ENCODE measurements at places on chromosomes 3 and 15.

GRCh38 chr3:112128843-112129727 lies 4.0 kb downstream of the GCSAM start:
- DNase-seq = no peak

DNA sequence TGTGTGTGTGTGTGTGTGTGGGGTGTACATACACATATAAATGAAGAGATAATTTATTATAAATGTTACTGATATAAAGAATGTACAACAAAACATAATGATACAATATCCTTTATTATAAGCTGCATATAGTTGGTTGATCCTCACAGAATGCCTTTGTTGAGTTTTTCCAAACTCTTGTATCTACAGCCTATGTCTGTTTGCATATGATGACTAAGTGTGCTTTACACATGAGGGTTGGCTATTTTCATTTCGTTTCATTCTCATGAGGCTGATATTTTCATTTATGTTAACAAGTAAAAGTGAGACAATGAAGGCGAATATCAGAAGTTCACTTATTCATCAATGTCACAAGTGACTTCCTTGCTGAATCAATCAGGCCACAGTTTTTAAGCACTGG lies 45.1 kb downstream of the TM2D3 start:
- no peak for DNase-seq

DNA sequence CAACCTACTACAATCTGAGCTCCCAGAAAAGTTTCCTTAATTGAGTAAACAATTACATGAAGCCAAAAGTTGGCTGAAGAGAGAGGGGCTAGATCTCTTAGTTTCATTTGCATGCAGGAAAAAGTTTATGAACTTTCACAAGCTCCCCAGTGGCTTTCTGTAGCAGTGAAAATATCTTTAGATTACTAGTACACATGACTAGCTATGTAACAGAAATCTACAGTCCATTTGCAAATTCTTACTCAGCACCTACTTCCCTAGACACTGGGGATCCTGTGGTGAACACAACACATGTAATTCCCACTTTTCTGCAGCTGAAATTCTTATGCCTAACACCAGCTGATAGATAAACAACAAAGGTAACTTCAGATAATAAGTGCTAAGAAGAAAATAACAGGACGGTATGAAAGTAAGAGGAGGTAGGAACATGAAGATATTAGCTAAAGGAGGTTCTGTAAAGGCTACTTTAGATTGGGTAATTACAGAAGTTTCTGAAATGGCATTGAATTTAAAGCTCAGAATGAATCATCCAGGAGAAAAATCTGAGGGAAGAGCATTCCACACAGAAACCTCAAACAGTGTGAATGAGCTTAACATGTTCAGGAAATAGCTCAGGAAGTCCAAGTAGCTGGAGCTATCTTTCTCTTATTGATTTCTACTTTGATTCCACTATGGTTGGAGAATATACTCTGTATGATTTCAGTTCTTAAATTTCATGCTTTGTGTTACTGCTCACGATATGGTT lies 204.8 kb downstream of the MAGI1 start:
- DNase-seq = no peak

- no peak for DNase-seq
These were observed 405.4 kb upstream of the THRB start for GRCh38 chr3:24899901-24900603.

GRCh38 chr3:112004669-112005068 lies 5.9 kb downstream of the TAGLN3 start:
- no peak for DNase-seq
